ENCODE measurements at places on chromosomes 16 and 17.

DNA sequence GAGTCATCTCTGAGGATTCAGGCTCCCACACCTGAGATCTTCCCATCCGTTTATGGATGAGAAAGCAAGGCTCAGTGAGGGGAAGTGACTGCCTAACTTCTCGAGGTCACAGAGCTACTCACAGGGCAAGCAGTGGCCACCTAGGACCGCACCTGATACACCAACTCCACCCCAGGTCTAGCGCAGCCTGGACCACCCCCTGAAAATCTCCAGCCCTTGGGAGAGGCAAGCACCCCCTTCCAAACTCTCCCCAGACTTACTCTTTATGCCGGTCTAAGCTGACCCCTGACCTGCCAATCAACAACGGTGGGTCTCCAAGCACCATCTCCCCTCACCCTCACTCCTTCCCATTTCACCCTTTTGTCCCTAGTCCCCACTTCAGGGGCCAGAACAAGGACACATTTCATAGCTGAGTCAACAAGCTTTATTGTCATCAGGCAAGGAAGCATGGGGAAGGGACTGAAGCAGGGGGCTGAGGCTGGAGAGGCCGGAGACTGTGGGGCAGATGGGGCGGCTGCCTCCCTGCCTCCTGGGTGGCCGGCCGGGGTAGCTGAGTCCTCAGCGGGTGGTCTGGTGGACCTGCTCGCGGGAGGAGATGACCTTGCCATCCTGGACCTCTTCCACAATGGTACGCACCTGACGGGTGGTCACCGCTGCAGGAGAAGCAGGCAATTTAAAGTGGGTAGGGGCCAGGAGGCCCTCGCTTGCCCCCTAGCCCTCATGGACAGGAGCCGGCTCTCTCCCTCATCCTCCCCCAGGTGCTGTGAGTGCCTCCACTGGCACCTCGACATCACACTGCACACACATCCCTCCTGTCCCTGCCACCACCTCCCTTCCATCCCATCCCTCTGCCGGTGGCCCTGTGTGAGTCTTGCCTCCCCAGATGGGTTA, 5.1 kb downstream of the KRT17 start:
- DNase-seq, result no peak

DNA sequence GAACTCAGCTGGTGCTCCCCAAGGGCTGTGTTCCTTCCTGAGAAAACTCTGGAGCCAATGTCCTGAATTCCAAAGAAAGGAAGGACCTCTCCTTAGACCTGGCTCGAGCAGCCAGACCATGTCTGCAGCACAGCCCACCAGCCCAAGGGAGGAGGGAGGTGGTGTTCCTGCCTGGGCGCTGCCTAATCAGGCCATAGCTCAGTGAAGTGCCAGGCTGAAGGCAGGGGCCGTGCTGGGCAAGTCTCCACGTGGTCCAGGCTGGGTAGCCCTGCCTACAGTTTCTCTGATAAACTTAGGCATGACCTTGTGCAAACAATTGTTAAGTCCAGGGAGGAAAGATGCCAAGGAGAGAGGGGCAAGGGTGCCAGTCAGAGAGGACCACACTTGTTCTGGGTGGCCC, 76.8 kb downstream of the MPRIP start:
- DNase-seq, result no peak

DNA sequence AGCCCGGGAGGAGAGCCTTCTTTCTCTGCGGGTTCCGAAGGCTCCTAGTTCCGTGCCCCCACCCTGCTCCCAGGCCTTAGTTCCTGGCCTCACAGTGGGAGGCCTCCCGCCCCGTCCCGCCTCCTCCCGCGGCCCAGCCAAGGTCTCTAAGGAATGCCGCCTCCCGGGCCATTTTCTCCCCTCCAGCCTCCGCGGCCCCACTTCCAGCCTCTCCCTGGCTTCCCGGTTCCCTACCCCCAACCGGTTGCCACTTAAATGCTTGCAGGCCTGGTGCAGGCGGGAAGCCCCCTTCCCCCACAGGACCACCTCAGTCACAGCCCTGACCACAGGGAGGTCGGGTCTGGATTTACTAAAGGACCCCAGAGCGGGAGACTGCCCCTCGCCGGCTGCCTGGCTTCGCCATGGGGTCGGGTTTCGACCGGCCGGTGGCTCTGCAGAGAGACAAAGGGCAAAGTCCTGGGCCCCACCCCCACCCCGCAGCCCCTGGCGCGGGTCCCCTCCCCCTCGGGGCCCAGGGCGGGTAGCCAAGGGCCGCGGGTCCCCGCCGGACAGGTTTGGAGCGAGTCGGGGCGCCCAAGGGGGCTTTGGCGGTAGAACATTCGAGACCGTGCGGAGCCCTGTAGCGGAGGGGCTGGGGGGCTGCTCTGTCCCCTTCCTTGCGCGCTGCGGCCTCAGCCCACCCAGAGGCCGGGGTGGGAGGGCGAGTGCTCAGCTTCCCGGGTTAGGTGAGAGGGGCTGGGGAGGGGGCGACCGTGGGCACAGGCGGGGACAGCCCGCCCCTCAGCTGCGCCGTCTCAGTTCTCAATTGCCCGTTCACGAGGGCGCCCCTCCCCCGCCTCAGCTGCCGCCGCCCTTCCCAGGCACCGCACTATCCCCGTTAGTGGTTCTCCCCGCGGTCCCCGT, 16.4 kb downstream of the IGF2BP1 start:
- no peak for DNase-seq

DNA sequence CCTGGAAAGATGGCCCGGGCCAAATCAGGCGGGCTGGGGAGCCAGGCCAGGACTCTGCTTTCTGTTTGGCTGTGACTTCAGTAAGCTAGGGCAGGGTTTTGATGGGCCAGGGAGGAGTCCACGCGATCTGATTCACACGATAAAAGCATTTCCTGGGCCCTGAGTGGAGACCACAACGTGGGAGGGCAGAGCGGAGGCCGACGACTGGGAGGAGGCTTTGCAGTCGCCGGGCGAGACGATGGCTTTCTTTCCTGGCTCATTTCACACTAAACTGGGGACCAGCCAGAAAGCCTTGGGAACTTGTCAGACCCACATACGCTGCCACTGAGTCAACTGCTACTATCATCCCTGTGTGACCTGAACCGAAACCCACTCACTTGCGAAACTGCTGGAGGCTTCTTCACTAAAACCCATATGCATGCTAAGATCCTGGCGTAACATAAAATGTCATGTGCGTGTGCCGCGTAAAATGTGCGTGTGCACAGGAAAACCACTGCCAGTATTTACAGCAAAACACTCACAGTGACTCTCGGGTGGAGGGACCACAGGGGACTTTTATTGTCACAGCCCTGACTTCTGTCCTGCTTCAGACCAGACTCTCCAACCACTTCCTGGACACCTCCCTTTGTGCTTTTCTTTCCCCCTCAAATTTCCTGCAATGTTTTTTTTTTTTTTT, 14.2 kb upstream of the RHBDF2 start:
- DNase-seq, result no peak

DNA sequence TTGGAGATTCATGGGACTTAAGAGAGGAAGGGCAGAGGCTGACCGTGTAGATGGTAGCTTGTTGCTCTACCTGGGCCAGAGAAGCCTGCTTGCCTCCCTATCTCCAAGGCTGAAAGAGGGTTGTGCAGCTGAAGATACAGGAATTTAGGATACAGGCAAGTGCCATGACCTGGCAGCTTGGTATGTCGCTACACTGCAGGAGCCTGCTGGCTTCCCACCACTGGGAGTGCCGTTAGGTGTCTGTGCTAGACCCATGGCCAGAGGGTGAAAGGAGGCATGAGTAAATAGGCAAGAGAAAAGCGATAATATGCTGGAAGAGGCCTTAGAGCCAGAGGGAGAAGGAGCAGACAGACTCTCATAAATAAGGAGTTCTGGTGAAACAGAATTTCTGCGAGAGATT, 10.6 kb downstream of the NAA60 start:
- DNase-seq, result no peak

DNA sequence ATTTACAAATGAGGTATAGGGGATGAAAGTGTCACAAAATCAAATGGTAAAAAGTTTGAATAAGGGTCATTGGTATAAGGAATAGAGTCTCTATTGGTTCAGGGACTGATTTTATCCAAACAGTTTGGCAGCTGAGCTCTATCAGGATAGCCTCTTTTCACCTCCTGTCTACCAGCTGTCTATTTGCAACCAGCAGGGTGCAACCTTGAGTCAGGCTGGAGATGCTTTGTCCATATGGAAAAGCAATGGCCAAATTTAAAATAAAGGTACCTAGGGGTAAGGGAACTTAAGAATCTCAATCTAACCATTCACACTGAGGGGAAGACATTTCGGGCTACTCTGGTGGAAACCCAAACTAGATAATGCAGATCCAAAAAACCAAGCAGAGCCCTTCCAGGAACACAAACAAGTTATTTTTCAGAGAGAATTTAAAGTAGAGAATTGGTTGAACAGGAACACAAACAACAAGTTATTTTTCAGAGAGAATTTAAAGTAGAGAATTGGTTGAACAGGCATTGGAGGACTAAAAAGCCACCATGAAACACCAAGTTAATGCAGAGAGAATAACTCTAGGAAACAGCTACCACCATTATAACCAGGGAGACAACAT, 12.6 kb upstream of the CA10 start:
- DNase-seq, result peak; percentile 45

Measured in COLO829 (cell line).